Activated CD8-positive, alpha-beta memory T cell treated with anti-CD3 and anti-CD28 coated beads for 1 hour (primary cell): ENCODE measurements at places on chromosomes 3 and 15.

GRCh38 chr3:59106085-59106648 lies 56.3 kb upstream of the CFAP20DC start:
- no peak for DNase-seq

DNA sequence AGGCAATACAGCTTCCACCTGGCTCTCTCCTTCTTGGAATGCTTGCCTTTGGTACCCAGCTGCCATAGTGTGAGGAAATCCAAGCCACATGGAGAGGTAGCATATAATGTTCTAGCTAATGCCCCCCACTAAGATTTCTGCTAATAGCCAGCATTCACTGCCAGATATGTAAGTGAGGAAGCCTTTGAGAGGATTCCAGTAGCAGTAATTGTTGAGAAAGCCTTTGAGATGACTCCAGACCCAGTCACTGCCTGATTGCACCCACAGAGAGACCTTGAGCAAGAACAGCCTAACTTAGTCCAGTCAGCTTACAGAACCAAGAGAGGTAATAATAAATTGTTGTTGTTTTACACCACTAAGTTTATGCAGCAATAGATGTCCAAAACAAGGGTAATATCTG lies 63.1 kb downstream of the STRIT1 start:
- no peak for DNase-seq

- DNase-seq, result no peak
Observed at GRCh38 chr3:98710067-98710659, 53.0 kb upstream of the ST3GAL6 start.

DNA sequence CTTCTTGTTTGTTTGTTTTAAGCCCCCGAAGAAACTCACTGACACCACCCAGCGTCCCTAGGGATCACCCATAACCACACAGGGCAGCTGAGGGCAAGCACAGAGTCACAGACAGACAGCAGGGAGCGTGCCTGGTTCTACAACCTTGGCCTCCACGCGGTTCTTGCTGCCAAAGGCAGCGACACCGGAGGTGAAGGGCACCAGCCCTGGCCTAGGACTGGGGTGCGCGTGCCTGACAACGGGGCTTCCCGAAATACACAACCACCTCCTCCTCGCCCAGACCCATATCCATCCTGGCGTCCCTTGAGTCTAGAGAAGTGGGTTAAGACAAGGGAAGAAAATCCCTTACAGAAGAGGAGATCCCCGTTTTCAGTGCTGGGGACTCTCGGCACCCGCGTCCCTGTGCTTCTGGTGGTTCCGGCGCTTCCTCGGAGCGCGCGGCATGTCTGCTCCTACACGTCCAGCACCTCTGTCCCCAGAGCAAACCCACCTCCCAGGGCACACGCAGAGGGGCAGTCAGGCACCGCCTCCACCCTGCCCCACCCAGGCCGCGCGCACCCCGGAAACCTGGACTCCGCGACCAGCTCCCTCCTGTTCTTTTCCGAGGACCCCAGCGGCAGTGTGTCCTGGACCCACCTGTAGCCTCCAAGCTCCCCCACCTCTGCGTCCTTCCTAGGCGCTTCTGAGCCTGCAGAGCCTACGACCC lies 911 bp downstream of the RFTN1 start:
- peak; percentile 18 for DNase-seq

GRCh38 chr3:120773932-120774331 lies 31.4 kb downstream of the GTF2E1 start:
- DNase-seq, result no peak

DNA sequence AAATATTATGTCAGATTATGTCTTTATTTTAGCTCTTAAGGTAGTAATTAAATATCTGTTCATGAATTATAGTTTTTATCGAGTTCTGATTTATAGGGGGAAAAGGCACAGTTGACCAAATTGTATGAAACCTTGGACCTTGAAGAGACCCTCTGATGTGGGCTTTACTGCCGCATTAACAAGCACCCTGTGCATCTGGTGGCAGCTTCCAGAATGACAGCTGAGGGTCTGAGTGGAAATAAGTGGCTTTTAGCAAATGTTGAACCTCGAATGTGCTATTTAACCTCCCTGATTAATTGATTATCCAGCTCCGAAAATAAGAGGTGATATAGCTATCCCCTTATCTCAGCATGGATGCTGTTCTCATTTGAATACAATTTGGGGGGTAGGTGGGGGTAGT lies 87.0 kb downstream of the TMEM108 start:
- no peak for DNase-seq

GRCh38 chr3:152357587-152357986 lies 88.9 kb downstream of the MBNL1 start:
- DNase-seq, result no peak

- no peak for DNase-seq
Observed at GRCh38 chr15:86912661-86913060, 833.0 kb downstream of the AGBL1 start.

- no peak for DNase-seq
Observed at GRCh38 chr3:147416931-147417330, 7.8 kb downstream of the ZIC1 start.

DNA sequence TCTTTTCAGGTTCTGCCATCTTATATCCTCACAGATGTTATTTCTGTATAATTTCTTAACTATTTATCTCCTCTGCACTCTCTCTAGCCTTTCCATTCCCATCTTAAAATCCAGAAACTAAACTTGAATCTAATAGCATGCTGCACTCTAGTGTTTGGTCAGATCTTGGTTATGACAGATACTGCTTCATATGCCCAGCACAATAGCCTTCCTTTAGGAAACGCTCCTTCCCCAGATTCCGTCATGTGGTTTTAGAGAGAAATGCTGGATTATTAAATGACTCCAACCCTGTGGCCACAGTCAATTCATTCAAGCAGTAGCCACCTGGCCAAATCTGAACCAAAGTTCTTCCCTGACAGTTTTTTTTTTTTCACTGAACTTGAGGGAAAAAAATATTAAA lies 19.4 kb downstream of the RASGRP1 start:
- no peak for DNase-seq

GRCh38 chr15:80042568-80042967 lies 16.9 kb upstream of the ZFAND6 start:
- DNase-seq, result no peak

- no peak for DNase-seq
Observed at GRCh38 chr3:44915702-44916438, 41.5 kb downstream of the TGM4 start.

- DNase-seq, result no peak
Observed at GRCh38 chr3:141603473-141604035, 116.7 kb downstream of the RASA2 start.

- DNase-seq, result no peak
Observed at GRCh38 chr15:92705764-92706163, 50.2 kb upstream of the FAM174B start.

DNA sequence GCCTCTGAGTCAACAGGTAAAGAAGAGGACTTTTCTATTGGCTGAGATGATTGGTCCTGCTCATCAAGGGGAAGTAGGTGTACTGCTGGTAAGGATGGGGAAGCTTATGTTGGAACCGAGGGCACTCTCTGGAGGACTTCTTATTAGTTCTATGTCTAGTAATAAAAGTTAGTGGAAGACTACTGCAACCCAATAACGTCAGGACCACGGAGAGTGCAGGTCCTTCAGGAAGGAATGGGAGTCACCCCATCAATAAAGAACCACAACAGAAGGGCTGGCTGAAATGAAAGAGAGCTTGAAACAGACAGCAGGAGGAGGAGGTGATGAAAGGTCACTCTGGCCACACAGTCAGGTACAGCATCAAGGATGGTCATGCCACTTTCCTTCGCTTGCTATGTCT lies 68.8 kb upstream of the PRR23E start:
- no peak for DNase-seq

DNA sequence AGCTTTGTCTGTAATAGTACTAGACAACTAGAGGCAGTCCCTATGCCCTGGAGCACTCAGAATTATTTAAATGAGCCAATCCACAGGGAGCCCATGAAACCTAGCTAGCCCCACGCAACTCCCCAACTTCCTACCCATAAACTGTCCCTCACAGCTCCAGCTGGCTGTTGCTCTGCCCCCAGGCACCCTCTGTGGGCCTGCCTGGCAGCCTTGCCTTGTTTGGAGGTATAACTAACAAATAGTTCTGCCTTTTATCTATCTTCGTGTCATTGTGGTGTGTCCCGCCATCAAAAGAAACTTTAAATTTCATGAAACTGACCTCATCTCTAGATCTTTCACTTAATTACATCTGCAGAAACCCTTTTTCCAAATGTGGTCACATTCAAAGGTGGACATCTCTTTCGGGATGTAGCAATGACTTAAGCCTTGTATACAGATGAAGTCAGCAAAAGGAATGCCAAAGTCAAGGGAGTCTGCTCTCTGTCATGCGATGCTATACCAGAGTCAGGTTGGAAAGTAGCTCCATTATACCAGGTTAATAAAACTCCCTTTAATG lies 1.8 kb upstream of the RTP3 start:
- no peak for DNase-seq
